ENCODE measurements at places on chromosomes 4 and X.
A peak's percentile ranks its signal among the peaks of the same experiment; 100 is the strongest.

DNA sequence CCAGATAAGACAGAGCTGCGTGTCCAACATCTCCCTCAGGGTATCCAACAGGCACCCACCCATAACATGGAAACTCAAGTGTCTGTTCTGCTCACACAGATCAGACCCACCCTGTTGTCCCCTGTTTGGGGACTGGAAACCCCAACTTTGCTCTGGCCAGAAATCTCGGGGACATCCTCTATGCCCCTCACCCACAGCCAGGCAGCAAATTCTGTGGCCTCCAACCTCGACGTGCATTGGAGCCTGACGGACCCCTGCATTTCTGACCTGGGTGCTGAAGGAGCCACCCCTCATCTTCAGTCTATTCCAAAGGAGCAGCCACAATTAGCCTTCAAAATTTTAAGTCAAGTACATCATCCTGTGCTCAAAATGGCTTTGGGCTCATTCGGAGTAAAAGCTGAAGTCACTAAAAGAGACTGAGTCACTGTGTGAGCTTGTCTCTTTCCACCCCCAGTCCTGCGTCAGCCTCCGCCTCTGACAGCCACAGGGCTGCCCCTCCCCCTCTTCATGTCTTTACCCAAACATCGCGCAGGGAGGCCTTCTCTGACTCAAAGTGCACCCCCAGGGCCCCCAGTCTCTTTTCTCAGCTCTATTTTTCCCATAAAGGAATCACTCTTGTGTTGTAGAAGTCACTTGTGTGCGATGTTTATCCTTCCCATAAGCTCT lies 24.4 kb upstream of the PDE6B start:
- no peak for DNase-seq

GRCh38 chr4:16692961-16693506 lies 205.4 kb downstream of the LDB2 start:
- DNase-seq: no peak

DNA sequence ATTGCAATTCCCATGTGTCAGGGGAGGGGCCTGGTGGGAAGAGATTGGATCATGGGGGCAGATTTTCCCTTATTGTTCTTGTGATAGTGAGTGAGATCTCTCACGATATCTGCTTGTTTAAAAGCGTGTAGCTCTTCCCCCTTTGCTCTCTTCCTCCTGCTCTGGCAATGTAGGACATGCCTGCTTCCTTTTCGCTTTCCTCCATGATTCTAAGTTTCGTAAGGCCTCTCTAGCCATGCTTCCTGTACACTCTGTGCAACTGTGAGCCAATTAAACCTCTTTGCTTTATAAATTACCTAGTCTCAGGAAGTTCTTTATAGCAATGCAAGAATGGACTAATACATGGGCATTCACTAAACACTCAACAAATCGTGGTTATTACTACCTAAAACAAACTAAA lies 37.2 kb upstream of the PAPSS1 start:
- DNase-seq: no peak

DNA sequence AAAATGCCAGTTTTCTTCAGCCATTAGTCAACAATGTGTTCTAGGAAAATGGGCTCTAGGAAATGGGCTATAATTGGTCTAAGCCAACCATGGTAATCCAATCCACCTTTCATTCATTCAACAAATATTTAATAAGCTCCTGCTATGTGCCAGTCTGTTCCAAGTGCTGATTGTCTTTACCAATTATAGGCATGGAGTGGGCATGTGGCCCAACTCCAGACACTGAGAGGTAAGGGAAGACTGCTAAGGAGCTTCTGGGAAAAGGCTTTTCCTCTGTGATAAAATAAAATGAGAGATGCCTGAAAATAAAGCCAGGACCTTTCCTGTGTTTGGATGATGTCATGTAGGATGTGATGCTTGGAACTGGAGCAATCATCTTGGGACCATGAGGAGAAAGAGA lies 43.3 kb downstream of the HOPX start:
- DNase-seq: no peak

GRCh38 chr4:57195622-57196021 lies 85.4 kb upstream of the IGFBP7 start:
- no peak for DNase-seq

DNA sequence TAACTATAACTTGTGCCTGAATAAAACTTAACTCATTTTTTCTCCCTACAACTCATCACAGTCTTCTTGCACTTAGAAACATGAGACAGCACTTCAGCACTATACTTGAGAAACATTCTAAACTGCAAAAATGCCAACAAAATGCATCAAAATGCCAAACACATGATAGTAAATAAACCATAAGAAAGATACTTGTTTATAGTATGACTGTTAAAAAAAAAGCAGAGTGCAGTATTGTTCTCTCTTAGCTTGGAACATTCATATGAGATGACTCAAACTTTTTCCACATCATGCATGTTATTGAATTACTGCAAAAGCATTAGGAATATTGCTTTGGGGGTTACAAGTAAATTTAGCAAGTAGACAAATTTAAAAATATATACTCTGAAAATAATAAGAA lies 135.7 kb upstream of the ANXA10 start:
- peak; percentile 85 for DNase-seq

DNA sequence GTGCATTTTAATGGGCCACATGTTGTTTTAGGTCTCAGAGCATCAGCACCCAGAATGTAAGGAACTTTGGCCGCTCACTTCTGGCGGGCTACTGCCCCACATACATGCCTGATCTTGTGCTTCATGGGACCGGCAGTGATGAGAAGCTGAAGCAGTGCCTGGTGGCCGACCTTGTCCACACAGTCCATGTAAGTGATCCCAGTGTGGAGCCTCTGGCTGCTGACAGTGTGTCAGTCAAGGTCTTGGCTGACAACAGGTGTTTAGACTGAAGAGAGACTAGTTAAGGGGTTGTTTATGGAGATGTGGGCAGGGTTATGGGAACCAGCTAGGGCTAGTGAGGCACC lies 101.4 kb downstream of the FNIP2 start:
- no peak for DNase-seq

DNA sequence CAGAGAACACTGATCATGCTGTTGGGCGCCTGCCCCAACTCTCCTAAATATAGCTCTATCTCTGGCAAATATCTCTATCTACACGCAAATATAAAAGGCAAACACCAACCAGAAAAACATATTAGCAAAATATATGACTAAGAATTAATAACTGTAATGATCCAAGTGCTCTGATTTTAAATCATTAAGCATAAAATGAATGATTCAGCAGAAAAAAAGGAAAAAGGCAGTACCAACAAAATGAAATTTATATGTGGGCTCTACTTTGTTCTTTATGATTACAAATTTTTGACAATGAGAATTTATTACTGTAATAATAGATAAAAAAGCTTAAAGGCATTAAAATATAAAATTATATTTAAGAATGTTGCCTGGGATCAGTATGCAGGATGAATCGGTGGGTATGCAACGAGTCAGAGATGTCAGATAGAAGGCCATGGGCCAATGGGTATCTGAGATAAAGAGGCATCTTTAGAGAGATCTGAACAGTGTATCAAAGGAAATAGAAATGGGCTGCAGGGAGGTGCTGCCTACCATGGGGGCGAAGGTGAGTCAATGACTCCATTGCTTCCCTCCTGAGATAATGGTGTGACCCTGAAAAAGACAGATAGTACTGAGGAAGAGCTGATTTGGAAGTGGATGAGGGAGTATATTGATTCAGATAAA lies 234.8 kb downstream of the SCFD2 start:
- no peak for DNase-seq

DNA sequence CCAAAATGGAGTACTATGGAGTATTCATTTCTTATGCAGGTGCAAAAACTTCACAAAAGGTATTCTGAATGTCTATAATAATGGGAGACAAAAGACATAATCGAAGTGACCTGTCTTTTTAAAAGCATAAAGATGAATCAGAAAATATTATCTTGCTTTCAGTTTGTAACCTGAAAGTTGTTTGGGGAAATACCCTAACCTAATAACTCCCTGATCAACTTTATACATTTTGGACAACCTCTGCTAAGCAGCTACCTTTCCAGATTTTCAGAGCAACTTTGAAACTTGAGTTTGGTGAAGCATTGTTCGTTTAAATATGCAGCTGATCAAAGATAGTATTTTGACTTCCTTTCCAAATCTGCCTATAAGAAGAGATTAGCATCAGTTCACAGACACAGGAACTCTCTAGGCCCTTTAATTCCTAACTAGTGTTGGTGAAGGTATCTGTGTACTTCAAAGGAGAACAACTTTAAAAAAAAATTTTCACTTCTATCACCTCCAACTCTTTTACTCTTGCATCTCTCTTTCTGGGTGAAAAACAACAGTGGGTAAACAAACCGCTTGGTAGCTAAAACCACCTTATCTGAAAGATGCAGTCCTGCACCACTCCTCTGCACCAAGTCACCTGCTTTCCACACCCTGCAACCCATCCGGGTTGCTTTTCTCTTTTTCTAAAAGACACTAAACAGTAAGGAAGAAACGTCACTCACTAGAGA lies 26.5 kb downstream of the CD40LG start:
- no peak for DNase-seq

DNA sequence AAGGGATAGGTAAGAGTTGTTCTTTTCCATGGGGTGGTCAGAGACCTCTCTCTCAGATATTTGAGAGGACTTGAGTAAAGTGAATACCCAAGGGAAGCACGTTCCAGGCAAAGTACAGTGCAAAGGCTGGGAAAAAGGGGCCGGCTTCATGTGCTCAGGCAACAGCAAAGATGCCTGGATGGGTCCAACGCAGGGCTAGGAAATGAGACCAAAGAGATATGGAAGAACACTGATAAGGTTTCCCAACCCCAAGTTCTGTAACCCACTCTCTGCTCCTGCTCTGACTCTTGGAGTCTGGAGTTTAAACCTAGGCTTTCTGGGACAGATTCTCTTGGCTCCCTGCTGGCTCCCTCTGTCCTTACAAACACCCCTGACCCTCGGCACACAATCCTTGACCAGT lies 36.2 kb upstream of the PROM1 start:
- no peak for DNase-seq

- peak; percentile 55 for DNase-seq
These were observed 56.4 kb downstream of the IRF2 start for GRCh38 chr4:184417802-184418511.

DNA sequence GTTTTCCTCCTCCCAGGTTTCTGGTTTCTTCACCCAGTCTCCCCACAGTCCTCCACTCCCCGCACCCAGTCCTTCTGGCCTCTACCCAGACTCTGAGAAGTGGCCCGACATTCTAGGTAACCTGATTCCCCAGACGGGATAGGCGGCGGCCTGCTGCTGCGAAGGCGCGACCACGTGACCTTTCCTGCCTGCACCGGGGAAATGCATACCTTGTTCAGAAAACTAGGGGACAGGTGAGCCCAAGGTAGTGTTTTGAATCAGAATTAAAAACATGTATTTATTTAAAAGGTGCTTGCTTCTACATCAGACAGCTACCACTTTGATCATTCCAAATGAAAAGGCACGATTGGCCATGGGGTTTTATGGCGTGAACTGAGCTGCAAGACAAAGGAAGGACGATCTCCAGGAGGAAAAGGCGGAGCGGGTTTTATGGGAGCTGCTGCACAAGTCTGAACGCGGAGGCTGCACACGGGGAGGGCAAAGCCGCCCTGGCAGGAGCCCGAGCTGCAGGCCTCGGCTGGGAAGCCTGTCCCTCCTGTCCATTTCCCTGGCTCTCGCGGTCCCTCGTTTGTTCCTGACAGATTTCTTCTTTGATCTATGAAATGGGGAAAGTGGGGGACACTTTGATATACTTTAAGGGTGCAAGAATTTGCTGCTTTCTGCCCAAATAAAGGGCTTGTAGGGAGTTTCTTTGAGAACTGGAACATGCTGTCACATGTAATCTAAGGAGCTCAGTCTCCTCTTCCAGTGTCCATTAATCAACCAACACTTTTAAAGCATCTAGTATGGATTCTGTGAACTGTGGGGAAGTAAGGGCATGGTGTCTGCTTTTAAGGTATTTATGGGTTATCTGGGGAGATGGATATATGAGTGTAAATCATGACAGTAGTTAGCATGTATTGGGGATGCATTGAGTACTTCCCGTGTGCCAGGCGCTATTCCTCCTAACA lies 150.9 kb downstream of the SPRY1 start:
- no peak for DNase-seq

- DNase-seq: no peak
These were observed 199.9 kb upstream of the NEIL3 start for GRCh38 chr4:177109769-177110168.

DNA sequence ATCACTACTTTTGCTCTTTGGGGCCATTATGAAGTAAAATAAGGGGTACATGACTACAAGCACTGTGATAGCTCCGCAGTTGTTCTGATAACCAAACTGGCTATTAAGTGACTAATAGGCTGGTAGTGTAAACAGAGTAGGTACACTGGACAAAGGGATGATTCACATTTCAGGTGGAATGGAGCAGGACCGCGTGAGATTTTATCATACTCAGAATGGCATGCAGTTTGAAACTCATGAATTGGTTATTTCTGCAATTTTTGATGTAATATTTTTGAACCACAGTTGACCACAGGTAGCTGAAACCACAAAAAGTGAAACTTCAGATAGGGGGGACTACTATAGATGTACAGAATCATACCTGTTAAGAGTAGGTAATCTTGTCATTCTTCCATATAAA lies 55.8 kb downstream of the PAK3 start:
- DNase-seq: no peak

DNA sequence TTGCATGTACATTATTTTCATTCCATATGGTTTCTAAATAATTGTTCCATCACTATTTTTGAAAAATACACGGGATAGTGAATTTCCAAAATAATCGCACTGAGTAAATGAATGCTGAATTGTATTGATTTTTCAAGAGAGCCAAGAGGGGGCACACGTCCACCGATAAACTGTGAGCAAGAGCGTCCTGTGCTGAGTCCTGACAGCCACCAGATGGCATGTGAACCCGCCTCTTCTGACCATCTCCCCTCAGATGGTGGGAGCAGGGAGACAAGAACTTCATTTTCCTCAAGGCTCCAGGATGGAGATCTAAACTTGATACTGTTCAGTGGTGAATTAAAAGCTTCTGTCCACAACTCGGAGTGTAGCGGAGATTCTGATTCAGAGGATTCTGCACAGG lies 30.6 kb upstream of the IL9R start:
- no peak for DNase-seq

- no peak for DNase-seq
These were observed 382.0 kb downstream of the RAPGEF2 start for GRCh38 chr4:159484864-159485263.

DNA sequence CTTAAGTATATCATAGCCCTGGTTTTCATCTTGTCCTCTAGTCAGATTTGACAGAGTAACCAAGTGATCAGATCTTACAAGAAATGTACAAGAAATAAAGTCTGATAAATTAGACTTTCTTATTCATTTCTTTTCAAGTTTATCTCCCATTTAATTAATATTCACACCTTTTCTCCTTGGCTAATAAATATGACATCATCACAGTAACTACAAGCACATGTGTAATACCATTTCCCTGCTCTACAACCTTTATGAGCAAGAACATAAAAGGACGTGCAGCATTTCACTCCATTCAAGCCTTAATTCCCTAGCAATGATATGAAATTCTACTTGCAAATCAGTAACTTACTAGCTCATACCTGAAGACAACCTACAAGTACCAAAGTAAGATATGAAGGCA lies 88.5 kb downstream of the BRWD3 start:
- DNase-seq: no peak

DNA sequence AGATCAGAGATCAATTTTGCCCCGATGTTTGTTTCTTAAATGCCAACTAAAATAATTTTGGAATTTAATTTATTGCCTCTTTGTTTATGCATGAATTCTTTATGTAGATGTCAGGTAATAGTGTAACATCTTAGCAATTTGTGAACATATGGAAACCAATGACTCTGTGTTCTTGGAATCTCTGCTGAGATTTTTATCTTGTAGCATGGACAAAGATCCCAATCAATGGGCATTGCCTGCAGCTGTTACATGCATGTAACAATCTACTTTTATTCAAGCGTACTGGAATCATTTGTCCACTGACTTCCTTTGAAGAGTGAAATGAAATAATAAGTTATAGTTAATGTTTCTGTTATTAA lies 61.6 kb upstream of the ARSJ start:
- DNase-seq: no peak

GRCh38 chrX:302975-303374 lies 15.6 kb downstream of the GTPBP6 start:
- no peak for DNase-seq

Data from cardiac fibroblast (primary cell).